Stimulated activated CD4-positive, alpha-beta T cell treated with anti-CD3 and anti-CD28 coated beads, TNF-alpha, amount 100 ng/mL, for 24 hours (primary cell): ENCODE measurements at places on chromosomes 7 and 10.

GRCh38 chr7:26388256-26388655 is 96.6 kb downstream of the SNX10 start:
- no peak for DNase-seq

DNA sequence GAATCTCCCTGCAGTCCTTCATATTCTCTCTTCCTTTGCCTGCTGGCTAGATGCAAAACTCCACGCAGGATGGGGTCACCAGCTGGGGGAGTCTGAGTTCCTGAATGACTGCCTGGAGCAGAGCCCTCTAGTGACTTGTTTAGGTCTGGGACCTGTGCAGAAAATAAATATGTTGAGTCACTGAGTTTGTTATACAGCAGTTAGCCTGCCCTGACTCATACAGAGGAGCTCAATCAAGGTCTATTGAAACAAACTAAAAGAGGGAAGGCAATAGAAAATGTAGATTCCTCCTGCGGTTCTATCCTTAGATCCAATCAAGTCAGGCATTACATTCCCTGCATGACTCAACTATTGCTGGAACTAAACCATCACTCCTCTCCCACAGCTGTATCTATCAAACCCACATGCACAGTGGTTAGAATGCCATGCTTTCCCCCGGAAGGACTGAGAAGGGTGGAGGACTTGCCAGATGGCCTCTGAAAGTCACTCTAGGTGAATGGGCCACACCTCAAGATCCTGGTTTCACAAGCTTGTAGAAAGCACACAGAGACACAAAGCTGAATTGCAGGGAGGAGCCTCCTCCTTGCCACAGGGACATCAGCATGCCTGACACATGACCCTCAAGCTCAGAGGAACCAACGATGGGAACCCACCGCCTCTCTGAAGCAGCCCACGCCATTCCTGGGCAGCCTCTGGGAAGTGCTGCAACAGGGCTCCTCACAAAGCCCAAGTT is 73.9 kb downstream of the SH3PXD2A start:
- no peak for DNase-seq

DNA sequence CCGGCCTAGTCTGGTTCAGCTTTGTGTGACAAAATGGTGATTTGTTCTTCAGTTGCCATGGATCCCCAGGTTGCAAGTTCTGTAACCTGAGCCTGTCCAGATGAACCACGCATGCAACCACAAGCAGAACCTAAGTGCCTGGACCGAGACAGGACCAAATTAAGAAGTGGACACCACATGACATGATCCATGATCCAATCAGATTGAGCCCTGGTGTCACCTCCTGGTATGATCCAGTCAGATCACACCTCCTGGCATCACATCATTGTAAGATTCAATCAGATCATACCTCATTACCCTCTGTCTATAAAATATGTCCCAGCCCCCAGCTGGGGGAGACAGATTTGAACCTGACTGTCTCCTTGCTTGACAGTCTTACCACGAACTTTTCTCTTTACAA is 70.0 kb downstream of the MALSU1 start:
- DNase-seq: no peak

DNA sequence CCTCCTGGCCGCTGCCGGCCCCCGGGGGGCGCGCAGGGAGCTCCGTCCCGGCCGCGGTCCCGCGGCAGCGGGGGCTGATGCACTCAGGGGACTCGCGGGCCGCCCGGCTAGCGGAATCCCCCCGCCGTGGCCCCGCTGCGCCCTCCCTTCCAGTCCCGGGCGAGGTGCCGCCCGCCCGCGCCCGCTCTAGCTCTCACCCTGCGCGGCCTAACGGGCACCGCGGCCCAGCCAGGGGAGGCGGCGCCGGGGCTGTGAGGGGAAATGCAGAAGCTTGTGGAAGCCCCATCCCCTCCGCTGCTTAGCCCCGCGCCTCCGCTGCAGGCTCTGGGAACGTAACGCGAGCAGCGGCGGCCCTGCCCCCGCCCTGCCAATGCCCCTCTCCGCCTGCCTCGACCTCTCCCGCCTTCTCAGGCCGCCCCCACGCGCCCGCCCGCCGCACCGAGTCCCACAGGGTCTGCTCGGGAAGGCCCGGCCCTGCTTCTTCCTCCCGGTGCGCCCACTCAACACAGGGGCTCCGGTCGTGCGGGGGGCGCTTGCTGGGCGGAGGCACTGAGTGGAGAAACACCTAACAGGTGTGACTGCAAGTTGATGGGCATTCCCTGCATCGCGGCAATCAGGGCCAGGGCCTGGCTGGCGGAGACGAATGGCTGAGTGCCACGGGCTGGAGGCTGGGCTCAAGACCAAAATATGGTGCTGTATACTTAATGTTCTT is 384 bp upstream of the TMEM229A start:
- DNase-seq: no peak

GRCh38 chr7:116809636-116810266 is 52.6 kb upstream of the CAPZA2 start:
- no peak for DNase-seq

GRCh38 chr7:150742286-150742968 is 5.2 kb downstream of the GIMAP5 start:
- no peak for DNase-seq

- DNase-seq: no peak
Observed at GRCh38 chr10:18710201-18710653, 51.0 kb downstream of the ARL5B start.

GRCh38 chr10:68231817-68232251 is at the start of gene ATOH7:
ATOH7 (minus strand) TSS chr10:68232113; CDS start chr10:68231677, 436 bp downstream.
- DNase-seq: no peak

DNA sequence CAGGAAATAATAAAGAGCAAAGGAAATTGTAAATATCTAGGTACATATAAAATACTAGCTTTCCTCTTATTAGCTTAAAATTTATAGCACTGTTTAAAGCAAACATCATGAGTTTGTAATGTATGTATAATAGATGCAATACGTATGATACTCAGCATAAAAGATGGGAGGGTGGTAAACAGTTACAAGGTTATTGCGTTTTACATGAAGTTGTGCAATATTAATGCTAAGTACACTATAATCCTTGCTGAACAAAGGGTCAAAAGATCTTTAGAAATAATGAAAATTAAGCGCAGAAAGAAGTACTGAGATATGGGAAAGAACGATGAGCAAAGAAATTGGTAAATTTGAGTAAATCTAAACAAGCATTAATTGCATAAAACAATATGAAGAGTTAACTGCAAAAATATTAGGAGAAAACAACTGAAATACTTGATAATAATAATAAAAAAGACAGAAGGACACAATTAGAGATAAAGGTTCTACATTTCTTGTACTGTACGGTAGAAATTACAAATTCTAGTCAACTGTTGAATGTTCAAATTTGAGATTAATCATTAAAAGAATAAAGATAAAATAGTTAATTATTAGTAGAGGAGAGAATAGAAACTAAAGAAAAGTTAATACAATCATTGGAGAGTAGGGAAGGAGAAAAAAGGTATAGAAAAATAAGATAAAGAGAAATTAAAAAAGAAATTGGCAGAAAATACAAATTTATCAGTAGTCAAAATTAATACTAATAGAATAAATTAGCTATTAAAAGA is 17.9 kb downstream of the C10orf67 start:
- no peak for DNase-seq
